NCI-H1105 (cell line): ENCODE measurements at places on chromosomes 2 and 18.
A peak's percentile ranks its signal among the peaks of the same experiment; 100 is the strongest.

DNA sequence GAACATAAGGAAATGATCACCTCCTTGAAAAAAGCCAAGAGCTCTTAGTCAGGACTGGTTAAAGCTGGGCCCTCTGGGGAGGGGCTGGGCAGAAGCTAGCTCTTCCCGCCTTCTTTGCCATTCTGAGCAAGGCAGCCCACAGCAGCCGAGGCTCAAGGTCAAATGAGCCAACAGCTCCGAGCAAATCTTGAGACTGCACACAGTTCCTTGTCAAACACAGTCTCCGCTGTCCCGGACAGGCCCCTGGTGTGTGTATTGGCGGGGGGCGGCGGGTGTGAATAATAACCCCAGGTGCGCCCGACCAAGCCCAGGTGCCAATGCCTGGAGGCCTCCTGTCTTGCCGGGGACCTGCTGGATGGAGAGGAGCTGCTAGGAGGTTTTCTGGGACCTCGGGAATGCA, 46.4 kb upstream of the ACAA2 start:
- no peak for DNase-seq

DNA sequence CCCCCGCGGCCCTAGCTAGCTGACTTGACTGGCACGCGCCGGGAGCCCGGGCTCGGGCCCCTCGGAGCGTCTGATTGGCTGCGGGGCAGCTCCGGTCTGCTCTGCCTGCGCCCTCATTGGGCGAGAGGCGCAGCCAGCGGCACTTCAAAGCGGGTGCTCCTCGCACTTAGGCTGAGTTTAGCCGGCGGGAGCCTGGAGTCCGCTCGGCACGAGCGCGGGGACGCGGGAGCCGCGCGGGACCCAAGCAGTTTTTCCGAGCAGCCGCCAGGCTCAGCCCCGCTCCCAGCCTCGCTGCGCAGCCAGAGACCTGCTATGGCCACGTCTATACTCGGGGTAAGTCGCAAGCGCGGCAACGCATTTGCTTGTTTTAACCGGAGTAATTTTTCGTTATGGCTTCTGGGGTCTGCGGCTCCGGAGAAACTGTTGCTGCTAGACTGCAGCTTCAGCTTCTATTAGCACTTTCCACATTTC, at the start of gene SP9:
TSS of gene SP9 (plus strand) at position 174 of the 471 bp plus-strand sequence. CDS start at position 313, 139 bp downstream.
- peak; percentile 75 for DNase-seq

GRCh38 chr2:236790963-236791362, 221.3 kb downstream of the ACKR3 start:
- DNase-seq: no peak

- no peak for DNase-seq
These were observed 1104.4 kb upstream of the CRIM1 start for GRCh38 chr2:35251156-35251555.

- DNase-seq: no peak
These were observed 788.4 kb upstream of the FAM98A start for GRCh38 chr2:34387536-34387935.

- DNase-seq: no peak
These were observed 8.9 kb upstream of the PGAP1 start for GRCh38 chr2:196935432-196935831.

- DNase-seq: no peak
These were observed 153.6 kb upstream of the ZNF804A start for GRCh38 chr2:184444623-184445223.

DNA sequence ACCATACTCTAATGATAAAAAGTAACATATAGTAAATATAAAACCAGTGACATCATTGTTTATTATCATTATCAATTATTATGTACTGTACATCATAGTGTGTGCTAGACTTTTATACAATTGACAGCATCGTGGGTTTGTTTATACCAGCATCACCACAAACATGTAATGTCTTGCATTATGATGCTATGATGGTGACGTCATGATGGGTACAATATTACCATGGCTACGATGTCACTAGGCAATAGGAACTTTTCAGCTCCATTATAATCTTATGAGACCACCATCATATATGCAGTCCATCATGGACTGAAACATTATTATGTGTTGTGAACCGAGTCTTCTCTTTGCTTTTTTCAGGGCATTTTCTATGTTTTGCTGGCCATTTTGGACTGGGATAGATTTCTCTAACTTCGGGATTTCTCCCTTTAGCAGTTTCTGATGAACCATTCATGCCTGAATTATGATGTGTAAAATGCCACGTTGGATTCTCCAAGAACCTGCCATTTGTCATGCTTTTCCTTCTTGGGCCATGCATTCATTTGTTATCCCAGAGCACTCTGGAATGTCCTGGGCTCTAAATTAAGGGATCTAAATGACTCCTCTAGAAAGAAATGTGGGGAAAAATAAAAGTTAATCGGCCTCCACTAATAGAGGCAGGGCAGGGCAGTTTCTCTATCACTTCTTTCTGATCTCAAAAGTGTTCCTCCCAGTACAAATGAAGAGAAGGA, 325.6 kb upstream of the TNP1 start:
- no peak for DNase-seq

- DNase-seq: peak; percentile 17
These were observed 9.3 kb upstream of the LRRC30 start for GRCh38 chr18:7221424-7222155.

- DNase-seq: no peak
These were observed 76.4 kb downstream of the TANC1 start for GRCh38 chr2:159044804-159045286.

GRCh38 chr2:112583497-112584133, 794 bp upstream of the CHCHD5 start:
- DNase-seq: no peak

DNA sequence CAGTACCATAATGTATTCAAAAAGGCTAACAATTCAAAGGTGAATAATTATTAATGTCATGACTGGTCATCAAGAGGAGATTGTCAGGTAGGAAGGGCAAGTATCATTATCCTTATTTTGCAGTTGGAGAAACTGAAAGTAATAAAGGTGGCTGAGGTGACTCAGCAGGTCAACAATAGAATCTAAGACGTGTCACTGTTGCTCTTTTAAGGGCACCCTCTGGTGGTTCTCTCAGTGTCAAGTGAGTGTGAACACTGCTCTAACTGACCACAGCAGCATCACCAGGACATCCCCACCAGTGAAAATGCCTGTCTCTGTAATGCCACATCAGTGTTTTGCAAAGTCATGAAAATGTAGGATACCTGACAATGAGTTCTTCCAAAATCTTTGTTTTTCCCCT, 69.7 kb downstream of the DCC start:
- DNase-seq: no peak

DNA sequence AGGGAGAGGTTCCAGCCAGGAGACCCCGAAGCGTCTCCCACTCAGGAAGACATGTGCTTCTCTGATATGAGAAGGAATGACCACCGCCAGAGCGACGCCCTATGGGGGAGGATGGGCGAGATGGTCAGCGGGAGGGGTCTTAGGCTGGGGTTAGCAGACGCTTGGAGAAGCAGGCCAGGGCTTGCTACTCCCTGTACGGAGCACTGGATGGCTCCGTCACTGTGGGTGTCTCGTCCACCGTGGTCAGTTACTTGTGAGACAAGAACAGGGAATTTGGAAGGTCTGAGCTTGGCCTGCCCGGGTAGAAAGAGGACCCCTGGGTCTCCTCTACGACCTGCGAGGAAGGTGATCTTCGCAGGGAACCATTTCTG, 39.8 kb downstream of the TMEM18 start:
- DNase-seq: no peak

DNA sequence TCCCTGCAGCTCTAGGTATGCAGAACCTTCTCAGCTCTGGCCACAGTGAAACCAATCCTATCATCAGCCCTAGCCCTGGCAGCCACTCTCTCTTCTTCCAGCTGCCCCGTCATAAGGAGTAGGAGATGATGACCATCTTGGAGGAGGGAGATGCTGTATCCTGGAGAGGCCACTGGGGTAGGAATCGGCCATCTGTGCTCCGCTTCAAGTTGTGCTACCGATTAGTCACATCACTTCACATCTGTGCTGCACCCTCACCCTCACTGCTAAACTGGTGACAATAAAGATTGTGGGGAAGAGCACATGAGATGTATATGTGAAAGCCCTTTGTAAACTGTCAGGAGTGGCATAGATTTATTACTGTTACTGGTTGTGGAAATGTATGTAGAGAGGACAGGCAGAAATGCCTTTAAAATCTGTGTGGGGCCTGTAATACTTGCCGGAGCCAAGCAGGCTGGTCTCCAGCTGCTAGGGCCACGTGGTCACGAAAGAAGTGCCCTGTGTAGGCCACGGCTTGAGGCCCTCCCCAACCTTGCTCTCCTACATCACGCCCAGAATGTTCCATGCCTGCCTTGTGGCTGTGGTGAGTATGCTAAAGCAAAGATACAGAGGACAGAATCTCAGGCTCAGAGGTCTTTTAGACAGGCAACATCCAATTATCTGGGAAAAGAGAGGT, 236.8 kb downstream of the CLIP4 start:
- DNase-seq: no peak

GRCh38 chr2:1125633-1126370, 175.2 kb downstream of the SNTG2 start:
- DNase-seq: no peak
